ENCODE measurements at places on chromosomes 16 and 17.

DNA sequence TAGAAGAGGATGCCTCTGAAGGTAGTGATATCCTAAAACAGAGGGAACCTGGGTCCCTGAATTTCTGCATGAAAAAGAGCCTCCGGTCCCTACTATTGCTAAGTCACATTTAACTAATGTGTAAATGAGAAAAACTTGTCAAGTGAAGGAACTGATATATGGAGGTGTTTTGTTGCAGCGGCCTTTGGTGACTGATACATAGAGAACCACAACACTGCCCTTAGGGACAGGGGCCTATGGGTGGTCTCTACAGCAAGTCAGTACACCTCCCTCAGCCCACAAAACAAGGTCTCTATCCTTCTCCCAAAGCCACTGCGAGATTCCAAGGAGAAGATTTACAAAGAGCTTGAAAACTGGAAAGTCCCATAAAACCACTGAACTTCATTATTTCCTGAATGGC is 275.3 kb downstream of the SOX9 start:
- no peak for DNase-seq

- DNase-seq, result no peak
Measured at GRCh38 chr17:60510031-60510430, 16.0 kb downstream of the APPBP2 start.

DNA sequence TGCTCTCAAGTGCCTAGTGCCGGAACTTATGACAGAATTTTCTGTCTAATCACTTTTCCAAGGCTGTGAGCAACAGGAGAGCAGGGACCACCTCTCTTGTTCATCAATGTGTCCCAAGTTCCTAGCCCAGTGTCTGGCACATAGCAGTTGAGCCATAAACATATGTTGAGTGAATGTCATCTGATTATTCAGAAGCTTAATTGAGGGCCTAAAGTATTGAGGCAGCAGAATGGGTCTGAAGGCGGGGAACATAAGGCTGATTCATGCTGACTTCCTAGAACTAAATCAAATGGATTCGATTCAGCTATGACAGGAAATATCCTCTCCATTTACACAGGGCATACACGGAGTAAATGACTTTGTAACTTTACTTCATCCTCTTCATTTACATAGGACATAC is 438.0 kb upstream of the ZFHX3 start:
- no peak for DNase-seq

DNA sequence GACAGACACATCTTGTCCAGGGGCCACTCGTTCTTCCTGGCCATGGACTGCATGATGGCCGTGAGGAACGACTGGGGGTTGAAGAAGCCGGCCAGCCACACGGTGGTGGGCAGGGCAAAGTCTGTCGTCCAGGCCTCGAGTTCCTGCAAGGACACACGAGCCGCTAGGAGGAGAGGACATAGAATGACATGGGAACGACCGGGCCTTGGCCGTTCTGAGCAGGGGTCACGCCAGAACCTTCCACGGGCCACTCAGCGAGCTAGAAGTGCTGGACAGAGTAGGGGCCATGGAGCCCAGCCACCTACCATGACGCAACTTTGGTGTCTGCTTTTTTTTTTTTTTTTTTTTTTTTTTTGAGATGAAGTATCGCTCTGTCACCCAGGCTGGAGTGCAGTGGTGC is 47.0 kb downstream of the PGS1 start:
- DNase-seq, result no peak

GRCh38 chr16:70460737-70461261 is 6.4 kb downstream of the FCSK start:
- peak; percentile 93 for DNase-seq

DNA sequence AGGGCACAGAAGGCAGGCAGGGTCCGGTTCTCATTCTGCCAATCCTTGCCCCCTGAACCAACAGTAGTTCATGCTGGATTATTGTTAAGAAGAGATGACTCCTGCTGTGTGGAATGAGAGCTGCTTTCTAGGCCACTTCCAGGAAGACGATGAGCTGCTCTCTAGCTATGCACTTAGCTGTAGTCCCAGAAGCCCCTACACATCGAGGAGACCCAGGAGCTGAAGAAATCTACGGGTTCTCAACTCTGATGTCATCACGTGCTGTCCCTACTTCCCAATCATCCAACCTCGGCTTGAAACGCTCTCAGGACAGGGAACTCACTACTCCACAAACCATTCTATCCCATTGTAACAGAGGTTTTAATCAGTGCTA is 29.0 kb upstream of the EMP2 start:
- DNase-seq, result no peak

DNA sequence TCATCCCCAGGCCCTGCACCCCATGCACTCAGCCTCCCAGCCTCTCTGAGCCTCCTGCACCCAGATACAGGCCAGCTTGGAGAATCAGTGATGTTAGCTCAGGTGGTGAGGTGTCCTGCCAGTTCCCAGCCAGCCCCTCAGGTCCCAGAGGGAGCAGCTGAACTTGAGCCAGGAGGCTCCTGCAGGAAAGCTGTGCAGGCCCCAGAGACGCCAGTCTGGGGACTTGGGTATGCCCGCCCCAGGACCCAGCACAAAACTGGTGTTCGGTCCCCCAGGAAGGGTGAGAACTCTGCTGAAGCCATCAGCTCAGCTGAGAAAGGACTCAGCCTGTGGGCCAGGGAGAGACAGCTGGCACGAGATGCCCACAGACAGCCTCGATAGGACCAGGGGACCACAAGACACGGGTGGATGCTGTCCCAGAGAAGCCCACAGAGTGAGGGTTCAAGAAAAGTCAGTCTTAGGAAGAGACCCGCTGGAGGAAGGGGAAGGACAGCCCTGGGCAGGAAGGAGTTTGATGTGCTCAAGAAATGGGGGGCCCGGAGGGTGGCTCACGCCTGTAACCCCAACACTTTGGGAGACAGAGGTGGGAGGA is 11.0 kb downstream of the ENDOV start:
- no peak for DNase-seq

DNA sequence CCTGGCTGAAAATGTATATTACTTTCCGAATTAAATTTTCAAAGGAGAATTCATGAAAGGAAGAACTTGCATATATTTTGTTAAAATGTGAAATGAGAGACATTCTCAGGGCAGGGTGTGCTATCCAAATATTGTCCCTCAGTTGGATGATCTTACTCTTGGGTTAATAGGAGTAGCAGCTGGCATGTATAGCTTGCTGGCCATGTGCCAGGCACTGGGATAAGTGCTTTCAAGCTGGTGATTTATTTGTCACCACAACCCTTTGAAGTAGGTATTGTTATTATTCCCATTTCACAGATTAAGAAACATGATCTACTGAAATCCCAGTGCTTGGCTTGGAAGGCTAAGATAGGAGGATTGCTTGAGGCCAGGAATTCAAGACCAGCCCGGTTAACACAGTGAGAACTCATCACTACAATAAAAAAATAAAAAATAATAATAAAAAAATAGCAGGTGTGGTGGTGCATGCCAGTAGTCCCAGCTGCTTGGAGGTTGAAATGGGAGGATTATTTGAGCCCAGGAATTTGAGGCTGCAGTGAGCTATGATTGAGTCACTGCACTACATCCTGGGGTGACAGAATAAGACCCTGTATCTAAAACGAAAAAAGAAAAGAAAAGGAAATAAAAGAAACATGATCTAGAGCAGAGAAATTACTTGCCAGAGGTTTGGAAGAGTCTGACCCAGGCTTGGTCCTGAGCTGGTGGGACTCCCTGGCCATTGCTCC is 11.6 kb upstream of the MPHOSPH6 start:
- DNase-seq, result no peak

GRCh38 chr17:40596261-40596919 is 31.1 kb upstream of the CCR7 start:
- no peak for DNase-seq

DNA sequence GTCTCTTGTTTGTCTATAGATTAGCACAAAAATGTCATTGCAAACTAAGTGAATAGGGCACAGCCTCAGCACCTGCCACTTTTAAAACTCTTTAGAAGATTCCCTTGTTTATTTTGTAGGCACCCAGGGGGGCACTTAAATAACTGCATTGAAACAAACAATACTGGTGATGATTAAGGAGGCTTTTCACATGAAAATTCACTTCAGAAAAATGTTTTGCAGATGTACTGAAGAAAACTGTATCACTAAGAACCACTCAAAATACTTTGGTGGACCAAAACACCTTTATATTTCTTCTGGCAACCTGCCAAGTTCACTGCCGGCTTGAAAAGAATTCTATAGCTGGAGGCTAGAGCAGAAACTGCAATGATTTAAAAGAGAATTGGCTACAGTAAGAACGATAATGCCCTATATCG is 281.5 kb downstream of the TOX3 start:
- DNase-seq, result no peak

DNA sequence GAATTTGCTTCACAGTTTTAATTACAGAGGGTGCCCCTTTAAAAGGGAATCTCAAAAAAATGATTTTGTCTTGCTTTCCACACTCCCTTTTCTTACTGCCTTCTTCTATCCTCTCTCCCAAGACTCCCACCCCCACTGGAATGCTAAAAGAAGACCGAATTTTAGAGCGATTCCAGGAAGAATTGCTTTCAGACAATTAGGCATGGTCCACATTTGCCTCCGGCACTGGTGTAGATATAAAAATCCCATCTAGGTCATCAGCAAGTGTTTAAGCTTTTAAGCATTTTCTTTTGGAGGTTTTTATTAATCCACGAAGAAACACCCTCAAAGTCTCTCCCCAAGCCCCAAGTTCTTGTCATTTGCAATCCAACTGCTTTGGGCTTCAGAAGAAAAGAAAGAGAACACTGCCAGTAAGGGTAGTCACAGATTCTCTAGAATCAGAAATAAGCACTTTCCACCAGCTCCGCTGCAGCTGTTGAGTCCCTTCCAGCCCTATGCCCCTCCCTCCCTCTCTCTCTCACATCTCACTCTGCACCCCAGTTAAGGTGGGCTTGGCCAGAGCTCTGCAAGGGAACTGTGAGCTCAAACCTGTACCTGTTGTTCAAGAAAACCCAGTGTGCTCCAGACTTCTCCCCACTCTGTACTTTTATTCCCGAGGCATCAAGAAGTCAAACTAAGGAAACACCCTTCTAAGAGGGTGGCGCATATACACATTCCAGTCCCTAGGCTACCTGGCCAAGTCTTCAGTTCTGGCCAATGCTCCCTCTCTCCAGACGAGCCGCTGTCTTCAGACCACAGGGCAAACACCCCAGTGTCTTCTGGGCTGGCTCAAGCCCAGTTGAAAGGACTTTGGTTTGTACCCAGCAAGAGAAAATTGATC is 170.2 kb downstream of the RGS9 start:
- DNase-seq, result no peak

DNA sequence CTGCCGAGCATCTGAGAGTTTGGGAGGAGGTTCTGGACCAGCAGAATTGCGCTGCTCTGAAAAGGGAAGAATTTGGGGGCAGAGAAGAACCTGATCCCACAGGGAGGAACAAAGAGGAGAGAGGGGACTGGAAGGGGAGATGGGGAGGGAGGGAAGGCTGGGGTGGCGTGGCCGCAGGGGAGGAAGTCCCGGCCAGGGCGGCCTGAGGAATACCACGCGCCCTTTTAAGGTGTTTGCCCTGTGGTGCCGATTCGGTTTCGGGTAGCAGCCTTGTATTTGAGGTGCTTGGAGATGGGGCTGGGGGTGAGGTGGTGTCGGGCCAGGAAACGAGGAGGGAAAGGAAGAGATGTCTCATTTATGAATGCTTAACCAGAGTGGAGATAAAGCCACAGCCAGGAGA is 51.3 kb downstream of the AKAP1 start:
- no peak for DNase-seq

DNA sequence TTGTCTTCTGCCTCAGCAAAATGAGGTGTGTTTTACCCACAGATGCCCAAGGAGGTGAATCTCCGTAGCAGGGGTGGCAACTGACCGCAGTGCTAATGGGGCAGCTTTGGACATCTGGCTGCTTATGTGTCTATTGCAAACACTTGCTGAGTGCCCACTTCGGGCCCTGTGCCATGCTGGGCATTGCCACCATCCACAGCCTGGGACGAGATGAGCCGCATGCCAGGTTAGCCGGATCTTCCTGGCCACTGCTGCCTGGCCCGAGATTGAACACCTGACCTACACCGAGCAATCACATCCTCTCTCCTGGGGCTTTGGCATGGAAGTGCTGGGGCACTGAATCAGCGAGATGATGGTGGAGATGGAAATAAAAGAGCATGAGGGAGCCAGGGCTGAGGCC is 238.7 kb downstream of the GSG1L start:
- DNase-seq, result no peak

- DNase-seq, result no peak
Measured at GRCh38 chr17:60314423-60314822, 77.5 kb downstream of the USP32 start.

DNA sequence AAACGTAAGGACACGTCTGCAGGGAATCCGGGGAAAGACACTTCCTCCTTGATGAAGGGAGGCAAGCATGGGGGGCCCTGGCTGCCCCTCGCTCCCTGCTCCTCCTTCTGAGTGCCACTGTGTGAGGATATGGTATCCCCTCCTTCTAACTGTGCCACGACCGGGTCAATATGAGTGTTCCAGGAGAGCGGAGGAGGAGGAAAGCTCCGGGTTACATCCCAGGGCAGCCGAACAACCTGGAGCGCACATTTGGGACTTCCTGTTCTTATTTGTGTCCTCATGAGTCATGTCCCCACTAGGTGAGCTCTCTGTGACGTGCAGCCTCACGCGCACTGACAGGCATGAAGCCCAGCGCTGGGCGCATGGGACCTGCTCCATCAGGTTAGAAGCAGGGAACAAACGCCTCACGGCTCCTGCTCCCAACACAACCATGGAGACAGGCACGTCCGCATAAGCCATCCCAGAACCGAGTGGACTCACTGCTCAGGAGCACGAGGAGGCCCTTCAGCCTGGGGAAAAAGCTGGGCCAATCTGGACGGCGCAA is 92.9 kb upstream of the DNAH17 start:
- no peak for DNase-seq

- DNase-seq, result no peak
Measured at GRCh38 chr17:39229274-39229913, 3.6 kb upstream of the STAC2 start.

DNA sequence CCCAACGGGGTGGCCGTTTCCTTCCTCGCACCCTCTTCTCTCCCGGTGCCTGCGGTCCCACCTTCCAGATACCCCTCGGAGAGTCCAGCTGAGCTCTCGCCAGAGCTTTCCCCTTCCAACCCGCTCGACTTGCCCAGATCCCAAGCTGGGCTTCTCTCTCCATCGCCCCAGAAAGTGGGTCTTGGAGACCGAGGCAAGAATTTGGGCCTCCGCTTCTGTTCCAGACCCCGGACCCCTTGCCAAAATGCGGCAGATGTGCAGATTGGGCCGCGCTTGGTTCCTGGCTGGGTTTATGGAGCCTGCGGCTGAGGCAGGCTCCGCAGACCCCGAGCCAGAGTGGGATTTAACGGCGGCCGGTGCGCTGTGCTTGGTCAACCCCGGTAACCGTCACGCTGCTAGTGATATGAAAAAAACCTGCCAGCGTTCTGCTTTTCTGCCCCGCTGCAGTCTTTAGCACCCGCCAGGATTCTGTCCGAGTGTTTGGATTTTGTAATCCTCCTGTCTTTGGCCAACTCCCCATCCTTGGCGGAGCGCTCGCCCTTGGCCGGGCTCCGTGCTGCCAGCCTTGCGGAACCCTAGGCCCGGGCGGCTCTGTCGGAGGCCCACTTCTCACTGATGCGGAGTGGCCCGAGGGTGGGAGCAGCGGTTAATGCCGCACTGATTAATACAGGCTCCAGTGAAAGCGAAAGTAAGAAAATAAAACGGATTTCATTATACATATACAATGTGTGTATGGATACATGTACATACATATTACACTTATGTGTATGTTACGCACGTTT is 754 bp upstream of the SLFN11 start:
- DNase-seq, result peak; percentile 39

- no peak for DNase-seq
Measured at GRCh38 chr17:63335831-63336230, 110.3 kb downstream of the CYB561 start.

All from inflammatory macrophage treated with lipopolysaccharide for 1 hour (primary cell).